Activated T-helper 1 cell treated with anti-CD3 and anti-CD28 coated beads, Interleukin-2, amount 50 U/mL, for 16 hours (primary cell): ENCODE measurements at places on chromosomes 4 and X.

DNA sequence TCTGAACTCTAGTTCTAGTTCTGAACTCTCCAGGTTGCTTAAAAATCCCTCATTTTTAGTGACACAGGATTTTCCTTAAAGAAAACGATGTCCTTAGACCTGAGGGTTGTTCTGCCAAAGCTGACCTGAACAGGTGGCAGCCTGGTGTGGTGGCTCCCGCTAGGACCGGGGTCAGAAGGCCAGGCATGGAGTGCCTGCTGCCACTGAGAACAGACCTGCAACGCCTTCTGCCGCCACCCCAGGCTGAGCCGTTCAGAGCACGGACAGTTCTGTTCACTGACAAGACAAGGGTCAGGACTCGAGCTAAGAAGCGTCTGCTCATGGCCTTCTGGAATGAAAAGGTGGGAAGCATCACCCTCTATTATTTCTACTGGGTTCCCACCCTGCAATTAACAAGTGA is 15.8 kb downstream of the DCTD start:
- no peak for DNase-seq

DNA sequence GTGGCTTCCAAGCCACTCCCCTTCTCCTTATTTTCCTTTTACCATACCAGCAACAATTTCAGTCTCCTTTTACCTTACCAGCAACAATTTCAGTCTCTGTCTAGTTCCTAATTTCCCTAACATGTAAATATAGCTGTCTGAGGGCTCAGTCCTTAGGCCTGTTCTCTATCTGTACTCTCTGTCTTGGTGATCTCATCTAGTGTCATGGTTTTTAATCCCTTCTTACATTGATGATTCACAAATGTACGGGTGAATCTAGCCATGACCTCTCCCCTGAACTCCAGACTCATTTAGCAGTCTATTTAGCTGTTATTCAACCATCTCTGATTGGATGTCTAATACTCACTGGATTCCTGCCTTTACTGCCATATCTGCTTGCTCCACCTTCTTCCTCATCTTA is 7.2 kb downstream of the IL15 start:
- DNase-seq: no peak

DNA sequence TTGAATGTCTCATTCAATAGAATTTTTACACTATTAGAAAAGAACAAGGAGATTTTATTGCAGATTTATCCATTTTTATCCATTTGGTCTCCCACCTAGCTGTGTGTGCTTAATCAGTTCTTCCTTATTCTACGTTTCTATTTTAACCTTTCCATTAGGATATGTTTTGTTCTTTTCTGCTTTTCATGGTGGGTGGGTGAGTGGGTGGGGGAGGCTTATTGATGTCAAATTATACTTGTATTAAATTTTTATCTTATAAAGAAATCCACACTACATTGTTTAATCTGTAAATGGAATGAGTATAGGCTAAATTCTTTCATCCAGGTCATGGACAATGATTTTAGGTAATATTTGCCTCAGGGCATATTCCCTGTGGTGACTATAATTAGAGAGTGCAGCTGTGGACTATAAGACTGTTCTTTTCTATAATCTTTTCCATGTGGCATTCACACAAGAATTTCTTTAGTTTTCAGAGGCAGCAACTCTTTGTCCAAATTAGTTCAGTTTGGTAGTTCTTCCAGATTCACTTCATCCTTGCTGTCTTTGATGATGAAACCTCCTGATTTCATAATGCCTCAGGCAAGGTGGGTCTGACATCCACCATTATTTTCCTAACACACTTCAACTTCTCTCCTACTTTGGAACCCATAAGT is 2451.8 kb downstream of the PCDH7 start:
- no peak for DNase-seq

- DNase-seq: no peak
These were observed 7.4 kb downstream of the EVC start for GRCh38 chr4:5718411-5718810.

DNA sequence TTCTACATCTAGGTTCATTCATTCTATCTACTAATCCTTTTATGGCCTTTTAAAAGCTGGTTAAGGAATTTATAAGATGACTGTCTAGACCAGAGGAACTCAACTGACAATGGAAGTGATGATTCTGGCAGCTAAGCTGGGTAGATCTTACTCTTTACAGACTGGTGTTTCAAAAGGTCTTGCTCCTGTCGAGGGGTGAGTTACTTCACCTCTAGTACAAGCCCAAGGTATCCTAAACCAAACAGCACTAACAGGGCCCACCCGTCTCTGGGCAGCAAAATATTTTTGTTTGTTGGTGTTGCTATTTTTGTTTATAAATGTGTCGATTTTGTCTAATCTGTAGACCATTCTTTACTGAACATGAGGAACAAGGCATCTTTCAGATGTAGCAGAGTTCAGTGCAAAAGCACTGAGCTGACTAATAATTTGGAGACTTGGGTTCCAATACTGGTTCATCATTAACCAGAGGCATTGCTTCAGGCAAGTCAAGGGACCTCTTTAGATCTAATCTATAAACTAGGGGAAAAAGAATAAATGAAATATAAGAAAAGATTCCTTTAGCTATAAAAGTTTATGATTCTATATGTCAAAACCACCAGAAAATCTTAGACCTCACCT is 90.3 kb upstream of the FRG1 start:
- DNase-seq: no peak

DNA sequence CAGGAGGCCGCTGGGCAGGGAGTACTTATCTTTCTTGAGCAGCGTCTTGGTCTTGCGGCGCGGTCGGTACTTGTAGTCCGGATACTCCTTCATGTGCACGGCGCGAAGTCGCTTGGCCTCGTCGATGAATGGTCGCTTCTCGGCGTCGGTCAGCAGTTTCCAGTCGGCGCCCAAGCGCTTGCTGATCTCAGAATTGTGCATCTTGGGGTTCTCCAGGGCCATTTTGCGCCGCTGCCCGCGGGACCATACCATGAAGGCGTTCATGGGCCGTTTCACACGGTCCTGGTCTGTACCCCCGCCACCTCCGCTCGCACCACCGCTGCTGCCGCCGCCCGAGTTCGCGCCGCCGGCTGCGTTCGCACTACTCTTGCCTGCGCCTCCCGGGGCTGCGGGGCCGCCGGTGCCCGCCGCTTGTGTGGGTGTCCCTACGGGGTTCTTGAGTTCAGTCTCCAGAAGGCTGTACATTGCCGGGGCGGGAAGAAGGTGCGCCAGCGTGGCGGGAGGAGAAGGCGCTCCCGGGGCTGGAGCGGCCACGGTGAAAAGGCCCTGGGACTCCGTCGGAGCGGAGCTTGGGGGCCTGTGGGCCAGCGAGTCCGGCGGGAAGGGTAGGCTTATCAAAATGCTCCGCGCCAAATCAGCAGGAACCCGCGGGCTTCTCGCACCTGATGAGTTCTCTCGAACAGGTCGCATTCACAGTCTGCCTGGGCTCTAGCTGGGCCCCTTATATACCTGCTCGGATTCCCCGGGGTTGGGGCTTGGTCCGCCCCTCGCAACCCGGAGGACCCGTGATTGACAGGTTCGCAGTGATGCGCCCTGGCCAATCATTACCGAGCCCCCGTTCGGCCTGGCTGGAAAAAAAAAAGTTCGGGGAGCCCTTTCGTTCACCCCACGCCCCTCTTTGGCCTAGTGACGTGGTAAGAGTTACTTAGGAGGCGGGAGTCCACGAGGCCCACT is at the start of gene SOX3:
Gene SOX3 (minus strand): TSS at position 699 of the 954 bp plus-strand sequence. CDS start 9 bp downstream, at position 690.
- no peak for DNase-seq

GRCh38 chr4:187209921-187210613 is 486.4 kb upstream of the FAT1 start:
- DNase-seq: no peak

GRCh38 chr4:3136454-3136853 is 62.0 kb downstream of the HTT start:
- DNase-seq: no peak
